ENCODE measurements at places on chromosomes 4 and X.

- no peak for DNase-seq
Observed at GRCh38 chr4:115152081-115152480, 38.7 kb upstream of the NDST4 start.

DNA sequence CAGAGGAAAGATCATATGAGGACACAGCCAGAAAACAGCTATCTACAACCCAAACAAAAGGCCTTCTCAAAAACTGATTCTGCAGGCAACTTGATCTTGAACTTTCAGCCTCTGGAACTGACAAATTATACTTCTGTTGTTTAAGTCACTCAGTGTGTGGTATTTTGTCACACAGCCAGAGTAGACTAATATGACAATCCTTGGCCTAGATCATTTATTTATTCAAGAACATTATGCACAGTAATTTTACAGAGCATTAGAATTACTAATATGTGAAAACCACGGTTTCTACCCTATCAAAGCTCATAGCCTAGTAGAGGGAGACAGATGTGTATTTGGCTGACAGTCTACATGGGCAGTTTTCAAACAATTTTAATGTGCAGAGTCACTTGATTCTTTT is 167.8 kb upstream of the PCDH18 start:
- DNase-seq: no peak

DNA sequence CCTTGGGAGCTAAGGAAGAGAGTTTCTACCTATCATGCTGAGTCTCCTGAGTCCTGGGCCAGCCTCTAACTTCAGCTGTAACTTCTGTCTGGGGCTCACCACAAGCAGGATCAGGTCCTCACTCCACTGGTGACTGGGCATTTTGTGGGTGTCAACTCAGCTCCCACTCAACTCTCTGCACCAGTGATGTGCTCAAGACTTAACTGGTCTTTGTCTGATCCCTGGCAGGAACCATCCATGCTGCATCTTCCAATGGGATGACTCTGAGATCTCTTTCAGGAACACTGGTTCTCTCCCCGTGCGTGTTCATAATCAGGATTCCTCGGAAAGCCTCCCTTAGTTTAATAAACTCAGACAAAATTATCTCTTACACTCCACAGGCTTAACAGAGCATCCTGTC is 82.3 kb downstream of the COMMD8 start:
- no peak for DNase-seq

DNA sequence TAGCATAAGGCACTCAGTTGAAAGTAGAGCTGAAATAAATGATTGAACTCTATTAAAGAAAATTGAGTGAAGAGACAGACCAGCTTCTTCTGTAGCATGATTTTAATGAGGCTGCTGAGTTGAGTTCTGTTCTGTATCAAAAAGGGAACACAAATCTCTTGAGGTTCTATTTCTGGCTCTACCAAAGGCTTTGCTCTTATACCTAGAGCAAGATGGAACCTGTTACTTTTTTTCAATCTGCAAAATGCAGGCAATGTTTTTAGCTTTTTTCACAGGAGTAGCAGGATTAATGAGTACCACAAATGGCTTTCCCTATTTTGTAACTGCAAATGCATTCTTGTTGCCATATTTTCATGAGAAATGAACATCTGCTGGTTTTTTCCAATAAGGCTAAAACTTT is 4.2 kb upstream of the ERVMER34-1 start:
- DNase-seq: no peak

DNA sequence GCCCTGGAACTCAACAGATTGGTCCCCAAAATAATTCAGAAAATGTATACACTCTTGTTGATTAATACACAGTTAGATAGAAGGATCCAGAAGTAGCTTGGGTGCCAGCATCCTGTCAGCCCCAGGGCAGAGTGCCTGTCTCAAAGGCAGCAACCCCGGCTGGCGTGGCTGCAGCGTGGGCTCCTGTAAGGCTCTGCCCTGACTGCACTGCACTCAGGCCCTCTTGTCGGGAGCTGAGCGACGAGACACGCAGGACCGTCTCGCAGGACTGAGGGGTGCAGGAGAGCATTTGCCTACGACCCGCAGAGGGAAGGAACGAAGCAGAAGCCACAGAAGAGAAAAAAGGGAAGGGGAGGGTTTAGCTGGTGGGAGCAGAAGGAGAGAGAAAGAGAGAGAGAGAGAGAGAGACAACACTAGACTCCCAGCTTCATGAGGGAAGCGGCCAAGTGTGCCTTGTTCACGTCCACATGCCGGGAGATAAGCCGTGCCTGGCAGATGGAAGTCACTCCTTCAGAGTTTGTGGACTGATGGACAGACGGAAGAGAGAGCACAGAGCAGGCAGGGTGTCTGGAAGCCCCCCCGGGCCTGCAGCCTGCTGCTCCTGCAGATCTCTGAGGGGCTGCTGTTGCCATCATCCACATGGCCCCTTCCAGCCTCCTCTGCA is 38.7 kb upstream of the HELT start:
- DNase-seq: no peak

GRCh38 chr4:3491681-3492405 is 28.7 kb downstream of the DOK7 start:
- DNase-seq: no peak

- no peak for DNase-seq
Observed at GRCh38 chrX:134377537-134377936, 82.4 kb upstream of the HPRT1 start.

- no peak for DNase-seq
Observed at GRCh38 chr4:98937986-98938720, 9.2 kb upstream of the EIF4E start.

- no peak for DNase-seq
Observed at GRCh38 chr4:6474053-6474568, 1.7 kb upstream of the PPP2R2C start.

GRCh38 chrX:11460347-11460746 is 167.1 kb downstream of the AMELX start:
- no peak for DNase-seq

GRCh38 chr4:186755550-186756519 is 32.2 kb upstream of the FAT1 start:
- DNase-seq: no peak

DNA sequence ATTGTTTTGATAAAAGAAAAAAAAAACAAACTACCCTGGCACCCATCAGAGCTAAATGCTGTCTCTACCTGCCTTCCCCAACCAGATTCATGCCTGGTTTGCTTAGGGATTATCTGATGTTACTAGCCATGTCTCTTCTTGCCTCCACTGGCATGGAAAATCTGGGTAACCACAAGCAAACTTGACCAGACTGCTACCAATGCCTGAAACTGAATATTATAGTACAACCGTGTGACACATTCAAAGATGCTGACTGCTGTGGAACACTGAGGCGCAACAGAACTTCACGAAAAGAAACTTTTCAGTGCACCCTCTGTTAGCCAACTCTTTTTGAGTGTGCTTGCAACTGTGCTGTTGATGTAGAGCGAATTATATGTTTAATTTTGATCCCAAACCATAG is 228.1 kb downstream of the CBR4 start:
- DNase-seq: no peak

DNA sequence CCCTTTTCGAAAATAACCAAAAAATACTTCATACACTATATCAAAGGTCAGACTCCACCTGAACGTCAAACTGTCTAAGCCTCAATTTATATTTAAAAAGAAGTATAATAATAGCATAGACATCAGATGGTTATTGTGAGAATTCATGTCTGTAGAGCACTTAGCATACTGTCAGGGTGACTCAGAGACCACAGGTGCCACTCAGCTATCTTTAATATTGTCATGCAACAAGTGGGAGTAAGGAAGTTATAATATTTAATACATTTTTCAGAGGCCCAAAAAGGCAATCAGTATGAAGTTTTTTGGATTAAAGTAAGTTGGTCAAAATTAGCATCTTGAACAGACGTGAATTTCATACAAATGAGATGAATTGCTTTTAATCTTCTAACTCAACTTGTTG is 93.3 kb downstream of the PHOX2B start:
- no peak for DNase-seq

DNA sequence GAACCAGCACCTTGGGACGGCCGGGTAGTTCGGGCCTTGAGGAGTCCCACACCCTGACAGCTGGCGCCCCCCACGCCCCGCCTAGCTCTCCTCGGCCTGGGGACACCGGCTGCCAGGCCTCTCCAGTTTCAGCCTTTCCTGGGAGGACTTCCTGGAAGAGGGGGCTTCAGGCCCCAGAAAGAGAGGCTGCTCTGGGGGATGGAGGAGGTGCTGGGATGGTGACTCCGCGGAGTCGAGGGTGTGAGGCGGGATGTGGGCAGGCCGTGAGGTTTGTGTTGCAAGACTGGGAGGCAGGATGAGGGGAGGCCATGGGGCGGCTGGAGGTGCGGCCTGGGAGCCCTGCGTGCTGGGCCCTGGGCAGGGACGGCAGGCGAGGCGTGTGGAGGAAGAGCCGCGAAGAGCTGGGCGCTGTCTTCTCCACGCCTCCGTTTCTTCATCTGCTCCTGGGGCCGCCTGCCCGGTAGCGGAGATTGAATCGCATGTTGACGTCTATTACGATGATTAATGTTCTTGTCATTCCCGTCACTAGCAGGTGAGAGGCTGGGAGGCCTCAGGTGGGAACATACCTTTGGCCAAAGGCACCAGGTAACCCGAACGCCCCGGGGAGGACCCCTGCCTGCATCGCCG is 918 bp upstream of the FGFRL1 start:
- peak; percentile 69 for DNase-seq

DNA sequence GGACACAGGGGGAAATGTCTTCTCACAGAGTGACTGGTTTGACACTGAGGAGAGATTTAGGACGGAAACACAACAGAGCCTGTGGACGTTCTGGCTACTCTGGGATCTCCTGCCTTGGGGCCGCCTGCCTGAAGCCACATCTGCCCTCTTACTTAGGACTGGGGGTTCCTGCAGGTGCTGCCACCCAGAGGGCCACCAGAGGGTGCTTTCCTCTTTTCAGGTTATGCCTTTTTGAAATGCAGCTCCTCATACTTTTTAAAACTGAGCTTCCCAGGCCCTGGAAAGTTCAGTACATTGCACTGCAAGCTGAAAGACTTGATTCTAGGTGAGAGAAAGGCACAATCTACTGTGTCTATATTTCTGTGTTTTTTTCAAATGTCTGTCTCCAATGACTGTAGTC is 92.2 kb upstream of the PGRMC2 start:
- no peak for DNase-seq

- no peak for DNase-seq
Observed at GRCh38 chr4:105767579-105767978, 59.0 kb downstream of the GSTCD start.

DNA sequence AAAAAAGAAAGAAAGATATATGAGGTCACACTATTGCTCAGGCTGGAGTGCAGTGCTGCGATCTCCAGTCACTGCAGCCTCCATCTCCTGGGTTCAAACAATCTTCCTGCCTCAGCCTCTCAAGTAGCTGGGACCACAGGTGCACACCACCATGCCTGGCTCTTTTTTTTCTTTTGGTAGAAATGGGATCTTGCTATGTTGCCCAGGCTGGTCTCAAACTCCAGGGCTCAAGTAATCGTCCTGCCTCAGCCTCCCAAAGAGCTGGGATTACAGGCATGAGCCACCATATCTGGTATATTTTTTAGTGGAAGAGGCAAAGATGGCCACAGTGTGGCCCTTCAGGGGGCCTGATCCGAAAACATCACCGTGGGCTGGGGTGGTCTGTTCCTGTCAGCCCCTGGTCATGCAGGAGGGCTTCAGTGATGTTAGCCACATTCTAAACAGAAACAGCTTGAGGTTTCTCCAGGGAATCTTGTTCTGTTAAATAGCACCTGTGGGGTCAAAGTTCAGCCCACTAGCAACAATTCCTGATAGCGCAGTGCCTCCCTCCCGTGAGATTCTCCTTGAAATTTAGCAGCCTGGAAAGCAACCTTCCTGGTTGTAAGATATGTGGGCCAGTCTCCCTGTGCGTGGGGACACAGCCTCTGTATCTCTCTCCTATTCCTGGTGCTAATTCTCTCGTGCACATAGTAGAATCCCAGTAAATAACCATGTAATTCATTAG is 7.3 kb upstream of the DHRSX start:
- no peak for DNase-seq

DNA sequence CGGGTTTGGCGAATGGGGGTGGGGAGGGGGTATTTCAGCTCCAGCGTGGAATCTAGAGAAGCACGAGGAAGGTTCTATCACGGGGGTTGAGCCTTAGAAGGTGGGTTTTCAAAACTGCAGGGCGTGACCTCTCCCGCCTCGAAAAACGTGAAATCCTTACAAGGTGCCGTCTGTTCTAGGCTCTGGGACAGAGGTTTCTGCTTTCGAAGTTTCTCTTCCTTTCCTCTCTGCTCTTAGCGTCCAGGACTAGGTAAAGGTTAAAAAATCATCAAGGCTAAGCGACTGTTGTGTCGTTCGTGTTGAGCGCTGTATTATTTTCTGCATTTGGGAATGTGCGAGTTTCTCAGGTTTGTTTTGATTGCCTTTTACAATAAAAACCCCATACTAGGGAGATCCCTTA is 1.1 kb downstream of the FHL1 start:
- DNase-seq: no peak

DNA sequence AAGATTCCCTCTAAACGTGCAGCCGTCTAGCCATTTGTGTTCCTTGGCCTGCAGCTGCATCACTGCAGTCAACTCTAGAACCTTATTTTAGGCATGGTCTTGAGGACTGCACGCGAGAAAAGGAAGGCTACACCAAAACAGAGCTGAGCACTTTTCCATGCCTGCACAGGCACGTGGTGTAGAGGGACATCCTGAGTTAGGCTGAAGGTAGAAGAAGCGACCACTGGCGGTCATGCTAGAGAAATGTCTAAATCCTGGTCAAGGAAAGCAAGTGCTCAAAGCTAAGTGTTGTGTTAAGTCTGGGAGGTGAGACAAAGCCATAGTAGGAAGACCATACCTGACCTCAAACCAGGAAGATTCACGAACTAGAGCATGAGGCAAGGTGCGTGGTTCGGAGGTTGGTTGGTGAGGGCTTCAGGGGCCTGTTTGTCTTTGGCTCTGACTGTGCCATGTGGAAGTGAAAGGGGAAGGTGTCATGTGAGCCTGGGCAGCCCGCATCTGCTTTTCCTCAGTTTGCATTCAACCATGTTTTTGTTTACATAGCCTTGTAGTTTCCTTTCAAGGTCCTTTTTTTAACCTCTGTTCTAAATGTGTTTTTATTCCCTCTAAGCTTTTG is 203.8 kb downstream of the AASDH start:
- no peak for DNase-seq

DNA sequence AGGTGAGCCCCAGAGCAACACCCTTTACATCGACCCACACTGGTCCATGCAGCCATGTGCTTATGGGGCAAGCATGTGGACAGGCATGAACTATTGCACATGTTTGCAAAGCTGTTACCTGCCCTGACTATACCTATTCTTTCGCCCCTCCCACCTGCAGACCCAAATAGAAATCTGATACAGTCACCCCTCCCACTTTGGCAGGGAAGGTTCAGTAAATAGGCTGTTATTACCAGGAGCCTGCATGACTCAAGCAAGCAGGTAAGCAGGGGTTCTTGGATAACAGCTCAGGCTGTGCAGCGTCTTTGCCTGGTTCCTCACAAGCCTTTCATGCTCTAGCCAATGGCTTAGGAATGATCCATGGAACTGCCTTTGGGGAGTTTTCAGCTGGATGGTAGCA is 122.7 kb upstream of the DIPK2B start:
- no peak for DNase-seq
